ENCODE measurements at places on chromosomes 1 and 21. TPM values are rescaled to one million over a fixed set of nuclear protein-coding genes. Genes with fewer than 3 reads are reported as not detected.

TNFAIP8L2 gene
- not detected for total RNA-seq

UBE2J2 gene
- 67.4 TPM for total RNA-seq

GRCh38 chr1:100989306-100990077 lies 36.1 kb downstream of the DPH5 start:
- peak; percentile 87 for DNase-seq

DNA sequence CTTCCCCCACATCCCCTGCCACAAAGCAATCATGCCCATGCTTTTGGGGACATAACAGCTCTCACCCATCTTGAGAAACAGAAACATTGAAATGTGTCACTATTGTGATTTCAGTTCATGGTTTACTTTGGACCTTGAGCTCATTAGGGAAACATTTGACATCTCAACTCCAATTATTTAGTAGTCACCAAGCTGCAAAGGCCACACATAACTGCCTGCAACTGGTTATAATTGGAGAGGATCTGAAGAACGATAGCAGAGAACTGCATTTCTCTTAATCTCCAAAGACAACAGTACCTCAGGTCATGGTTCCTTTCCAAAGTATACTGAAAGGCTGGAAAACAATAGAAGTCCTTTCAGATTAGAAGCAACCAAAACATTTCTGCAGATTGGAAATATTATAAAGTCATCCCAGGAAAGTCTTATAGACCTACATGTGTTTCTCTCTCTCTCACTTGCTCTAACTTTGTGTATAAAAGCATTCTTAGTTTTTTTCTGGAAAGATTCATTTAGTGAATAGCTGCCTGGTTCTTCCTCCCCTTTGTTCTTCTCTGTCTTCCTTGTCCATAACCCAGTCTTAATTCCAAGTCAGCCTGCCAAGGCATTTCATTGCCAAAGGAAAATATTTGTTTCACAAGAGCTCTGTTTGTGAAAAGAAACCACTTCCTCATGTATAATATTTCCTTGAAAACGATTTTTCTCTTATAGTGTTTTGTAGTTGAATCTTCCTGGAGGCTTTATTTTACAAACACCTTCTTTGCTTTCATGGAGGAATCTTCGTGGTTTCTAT lies 426.8 kb downstream of the ADGRL2 start:
- DNase-seq = peak; percentile 25

DNA sequence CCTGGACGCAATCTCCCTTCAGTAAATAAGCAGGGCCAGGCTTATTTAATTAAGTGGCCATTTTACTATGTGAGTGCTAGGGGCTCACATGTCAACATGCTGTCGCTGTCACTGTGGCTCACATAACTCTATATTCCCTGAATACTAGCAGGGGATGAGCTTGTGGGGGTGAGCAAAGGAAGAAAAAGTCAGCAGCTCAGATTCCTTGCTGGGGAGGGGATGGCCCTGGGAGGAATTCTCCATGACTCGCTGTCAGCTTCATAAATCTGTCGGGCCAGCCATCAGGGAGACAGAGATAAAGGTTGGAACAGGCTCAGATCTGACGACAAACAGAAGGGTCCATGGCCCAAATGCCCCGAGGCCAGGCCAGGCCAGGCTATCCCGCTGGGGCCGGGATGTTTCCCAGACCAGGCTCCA lies 26.0 kb upstream of the PLEKHG5 start:
- no peak for DNase-seq

DNA sequence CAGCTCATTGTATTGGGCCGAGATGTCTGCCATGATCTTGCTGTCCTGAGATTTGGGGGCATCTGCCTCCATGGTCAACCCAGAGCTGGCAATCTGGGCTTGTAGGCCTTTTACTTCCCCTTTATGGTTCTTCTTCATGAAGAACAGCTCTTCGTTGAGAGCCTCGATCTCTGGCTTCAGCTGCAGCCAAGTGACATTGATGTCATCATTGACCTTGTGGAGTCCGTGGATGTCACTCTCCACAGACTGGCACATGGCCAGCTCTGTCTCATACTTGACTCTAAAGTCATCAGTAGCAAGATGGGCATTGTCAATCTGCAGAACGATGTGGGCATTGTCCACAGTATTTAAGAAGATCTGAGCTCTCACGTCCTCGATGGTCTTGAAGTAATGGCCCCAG lies 29.2 kb downstream of the RAP1A start:
- DNase-seq = no peak

OR2T1 gene
- total RNA-seq = not detected

DNA sequence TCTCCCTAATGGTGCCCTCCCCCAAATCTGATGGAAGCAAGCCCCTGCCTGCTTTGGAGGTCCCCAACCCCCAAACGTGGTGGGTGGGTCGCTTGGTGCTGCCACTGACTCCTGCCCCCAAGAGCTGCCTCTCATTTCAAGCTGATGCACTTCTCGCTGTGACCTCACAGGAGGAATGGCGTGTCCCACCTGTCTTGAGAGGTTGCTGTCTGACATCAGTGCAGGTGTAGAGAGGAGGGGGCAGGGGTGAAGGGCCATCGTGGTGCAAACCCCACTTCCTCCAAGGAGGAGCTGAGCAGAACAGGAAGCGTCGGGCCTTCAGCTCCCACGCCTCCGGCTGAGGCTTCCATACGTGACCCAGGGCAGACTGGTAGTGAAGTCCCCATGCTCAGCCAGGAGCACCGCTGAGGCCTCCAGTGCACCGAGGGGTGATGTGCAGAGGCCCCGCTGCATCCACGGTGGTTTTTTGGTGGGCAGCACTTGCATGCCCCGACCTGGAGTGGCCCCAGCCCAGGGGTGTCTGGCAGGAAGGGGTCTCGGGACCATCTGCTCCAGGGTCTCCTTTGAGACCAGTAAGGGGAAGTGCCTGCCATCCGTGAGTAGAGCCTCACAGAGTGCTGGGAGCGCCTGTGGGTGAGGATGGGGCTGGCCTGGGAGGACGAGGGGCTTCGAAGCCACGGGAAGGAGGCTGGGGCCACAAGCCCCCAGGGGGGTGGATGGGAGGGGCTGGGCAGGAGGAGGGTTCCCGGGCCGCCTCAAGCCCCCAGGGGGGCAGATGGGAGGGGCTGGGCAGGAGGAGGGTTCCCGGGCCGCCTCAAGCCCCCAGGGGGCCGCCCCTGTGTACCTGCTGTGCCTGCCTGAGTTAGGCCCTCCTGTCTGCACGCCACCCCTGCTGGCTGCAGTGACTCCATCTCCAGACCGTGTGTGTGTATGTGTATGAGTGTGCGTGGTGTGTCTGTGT lies 39.8 kb downstream of the WDR4 start:
- no peak for DNase-seq

TNFSF4 gene
- 3.3 TPM for total RNA-seq

DNA sequence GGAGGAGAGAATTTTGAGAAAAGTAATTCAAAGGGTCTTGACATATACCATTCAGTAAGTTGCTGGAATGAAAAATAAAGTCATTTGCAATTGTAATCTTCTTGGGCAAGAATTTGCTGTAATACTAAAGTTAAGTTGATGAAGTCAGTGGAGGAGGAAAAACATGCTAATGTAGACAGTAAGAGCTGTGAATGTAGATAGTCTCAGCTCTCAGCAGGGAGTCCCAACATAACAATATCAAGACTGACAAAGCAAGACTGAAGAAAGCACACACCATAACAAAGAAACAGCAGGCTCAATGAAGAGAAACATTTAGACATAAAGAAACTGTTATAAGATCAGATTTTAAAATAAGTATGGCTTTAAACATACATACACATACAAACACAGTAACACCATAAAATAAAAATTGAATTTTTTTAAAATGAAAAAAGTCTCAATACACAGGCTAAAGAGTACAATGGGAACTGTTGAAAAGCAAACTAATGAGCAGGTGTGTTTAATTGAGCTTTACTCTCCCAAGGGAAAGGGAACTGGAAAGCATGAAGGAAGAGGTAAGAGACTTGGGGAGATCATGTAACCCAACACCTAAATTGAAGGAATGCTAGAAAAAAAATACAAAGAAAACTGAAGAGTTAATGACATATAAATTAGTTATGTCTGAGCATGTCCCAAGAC lies 336.3 kb upstream of the NCAM2 start:
- no peak for DNase-seq

OR2G6 gene
- total RNA-seq = not detected

GRCh38 chr1:115218699-115219098 lies 119.3 kb downstream of the NGF start:
- DNase-seq = no peak

ADPRS gene
- 32.2 TPM for total RNA-seq

MAP3K21 gene
- total RNA-seq = 2.2 TPM

- DNase-seq = no peak
Measured at GRCh38 chr21:44087426-44088400, 19.5 kb upstream of the PWP2 start.

SPRR2E gene
- total RNA-seq = not detected

- no peak for DNase-seq
Measured at GRCh38 chr21:40151611-40152010, 284.4 kb downstream of the PCP4 start.

GRCh38 chr21:42041711-42042110 lies 29.4 kb upstream of the UMODL1 start:
- DNase-seq = no peak

- DNase-seq = no peak
Measured at GRCh38 chr1:22612671-22613571, 23.5 kb upstream of the C1QA start.

DNA sequence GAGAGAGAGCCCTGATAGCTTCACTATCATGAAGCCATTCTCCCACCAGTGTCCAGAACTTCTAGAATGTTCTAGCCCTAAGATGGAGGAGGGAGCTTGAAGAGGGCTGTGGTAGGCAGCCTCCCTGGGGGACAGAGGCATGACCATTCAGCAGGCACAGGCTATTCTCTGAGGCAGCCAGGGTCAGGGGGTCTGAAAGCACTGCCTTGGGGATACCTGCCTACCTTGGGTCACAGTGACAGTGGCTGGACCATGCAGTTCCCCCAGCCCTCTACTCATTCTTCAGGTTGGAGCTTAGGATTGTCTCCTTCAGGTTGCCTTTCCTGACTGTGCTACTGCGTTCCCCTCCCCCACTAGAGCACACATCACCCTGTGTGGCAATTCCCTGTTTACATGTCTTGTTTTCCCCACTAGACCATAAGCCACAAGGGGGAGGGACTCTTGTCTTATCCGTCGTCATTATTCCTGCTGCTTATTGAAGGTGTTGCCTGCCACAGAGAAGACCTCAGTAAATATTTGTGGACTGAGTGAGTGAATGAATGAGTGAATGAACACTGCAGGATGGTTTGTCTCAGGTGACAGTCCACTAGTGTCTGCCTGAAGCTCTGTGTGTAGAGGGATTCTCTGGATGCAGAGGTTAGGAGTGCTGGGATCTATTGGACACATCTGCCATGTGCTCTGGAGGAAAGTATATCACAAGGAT lies 5.2 kb downstream of the ZDHHC18 start:
- DNase-seq = no peak

GRCh38 chr1:170791941-170792340 lies 128.0 kb downstream of the PRRX1 start:
- DNase-seq = no peak

- DNase-seq = peak; percentile 2
Measured at GRCh38 chr1:183443011-183443410, 24.8 kb upstream of the NMNAT2 start.

DNA sequence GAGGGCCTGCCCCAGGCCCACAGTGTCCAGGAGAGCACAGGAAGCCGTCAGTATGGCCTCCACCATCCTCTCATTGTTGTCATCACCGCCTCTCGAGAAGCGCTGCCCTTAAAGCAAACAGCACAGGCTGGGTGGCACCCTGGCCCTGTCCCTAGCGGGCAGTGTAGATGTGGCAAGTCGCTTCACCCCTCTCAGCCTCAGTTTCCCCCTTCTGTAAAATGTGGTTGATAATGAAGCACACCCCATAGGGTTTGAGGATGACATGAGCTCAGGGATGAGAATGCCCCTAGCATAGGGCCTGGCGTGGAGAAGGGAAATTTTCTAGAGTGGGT lies 13.4 kb downstream of the PLA2G2F start:
- no peak for DNase-seq

Measured in astrocyte (in vitro differentiated cells and primary cell).